ENCODE measurements at places on chromosomes 11 and 22.

GRCh38 chr22:29463629-29464028 is 16.4 kb upstream of the NEFH start:
- DNase-seq, result no peak

- no peak for DNase-seq
Measured at GRCh38 chr22:40180403-40180802, 2.7 kb downstream of the TNRC6B start.

DNA sequence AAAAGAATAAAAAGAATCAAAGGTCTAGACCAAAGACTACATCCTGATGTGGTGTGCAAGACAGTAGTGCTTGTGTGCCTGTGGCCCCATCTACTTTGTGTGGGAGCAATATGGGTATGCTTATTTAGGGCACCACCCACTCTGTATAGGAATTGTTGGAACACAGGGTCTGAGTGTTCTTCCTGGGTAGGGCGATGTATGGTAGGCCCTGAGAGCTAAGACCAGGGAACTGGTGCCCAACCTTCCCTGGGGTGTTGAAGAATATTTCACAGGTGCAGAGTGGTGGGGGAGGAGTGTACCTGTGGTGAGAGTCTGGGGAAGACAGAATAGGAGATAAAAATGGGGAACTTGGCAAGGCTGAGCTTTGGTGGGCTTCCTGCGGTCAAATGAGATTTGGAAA is 41.9 kb downstream of the MICAL2 start:
- DNase-seq, result no peak

GRCh38 chr22:43789452-43789851 is 22.7 kb downstream of the EFCAB6 start:
- peak; percentile 67 for DNase-seq

- DNase-seq, result no peak
Measured at GRCh38 chr11:35276396-35277145, 137.6 kb downstream of the CD44 start.

DNA sequence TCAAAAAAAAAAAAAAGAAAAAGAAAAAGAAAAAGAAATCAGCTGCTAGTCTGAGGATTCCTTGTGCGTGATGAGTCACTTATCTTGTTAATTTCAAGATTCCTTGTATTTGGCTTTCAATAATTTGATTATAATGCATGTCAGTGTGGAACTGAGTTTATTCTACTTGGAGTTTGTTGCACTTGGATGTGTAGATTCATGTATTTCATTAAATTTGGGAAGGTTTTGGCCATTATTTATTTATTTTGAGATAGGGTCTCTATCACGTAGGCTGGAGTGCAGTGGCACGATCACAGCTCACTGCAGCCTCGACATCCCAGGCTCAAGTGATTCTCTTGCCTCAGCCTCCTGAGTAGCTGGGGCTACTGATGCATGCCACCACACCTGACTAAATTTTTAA is 14.8 kb downstream of the WBP2NL start:
- no peak for DNase-seq

GRCh38 chr11:32440312-32440908 is 5.1 kb upstream of the WT1 start:
- DNase-seq, result no peak

DNA sequence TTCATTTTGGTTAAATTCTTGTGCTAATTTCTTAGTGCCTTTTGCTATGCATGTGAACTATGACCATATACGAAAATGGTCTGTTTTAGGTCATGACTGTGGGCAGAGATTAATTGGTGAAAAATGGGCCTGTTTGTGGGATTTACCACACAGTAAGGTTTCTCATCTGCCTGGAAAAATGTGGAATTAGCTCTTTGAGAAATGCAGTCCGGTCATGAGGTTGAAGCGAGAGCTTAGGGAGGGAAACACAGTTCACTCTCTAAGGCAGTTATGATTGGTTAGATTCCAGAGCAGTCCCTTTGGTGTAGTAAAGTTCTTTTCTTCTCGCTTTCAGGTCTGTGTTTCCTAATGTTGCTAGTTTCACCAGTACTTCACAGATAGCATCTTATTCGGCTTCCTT is 1.2 kb upstream of the PDE3B start:
- no peak for DNase-seq
